ENCODE measurements at places on chromosomes 6 and 20.

- no peak for DNase-seq
These were observed 81.0 kb downstream of the AKAP7 start for GRCh38 chr6:131216246-131216645.

DNA sequence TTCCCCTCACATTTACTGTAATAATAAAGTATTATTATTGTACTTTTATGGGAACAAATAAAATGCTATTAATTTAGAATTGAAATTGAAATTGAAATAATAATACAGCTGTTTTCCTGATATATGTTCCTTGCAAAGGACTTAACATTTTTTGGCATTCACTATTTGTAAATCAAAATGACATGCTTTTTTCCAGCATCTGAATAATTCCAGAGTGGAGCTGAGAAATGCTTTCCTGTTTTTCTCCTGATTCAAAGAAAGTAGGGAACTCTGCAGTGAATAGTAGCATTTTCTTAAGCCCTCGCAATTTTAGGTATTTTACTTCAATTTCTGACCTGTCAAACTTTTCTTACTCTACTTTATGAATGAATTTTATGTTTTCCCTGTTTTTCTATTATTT lies 72.1 kb downstream of the PHACTR2 start:
- DNase-seq, result no peak

DNA sequence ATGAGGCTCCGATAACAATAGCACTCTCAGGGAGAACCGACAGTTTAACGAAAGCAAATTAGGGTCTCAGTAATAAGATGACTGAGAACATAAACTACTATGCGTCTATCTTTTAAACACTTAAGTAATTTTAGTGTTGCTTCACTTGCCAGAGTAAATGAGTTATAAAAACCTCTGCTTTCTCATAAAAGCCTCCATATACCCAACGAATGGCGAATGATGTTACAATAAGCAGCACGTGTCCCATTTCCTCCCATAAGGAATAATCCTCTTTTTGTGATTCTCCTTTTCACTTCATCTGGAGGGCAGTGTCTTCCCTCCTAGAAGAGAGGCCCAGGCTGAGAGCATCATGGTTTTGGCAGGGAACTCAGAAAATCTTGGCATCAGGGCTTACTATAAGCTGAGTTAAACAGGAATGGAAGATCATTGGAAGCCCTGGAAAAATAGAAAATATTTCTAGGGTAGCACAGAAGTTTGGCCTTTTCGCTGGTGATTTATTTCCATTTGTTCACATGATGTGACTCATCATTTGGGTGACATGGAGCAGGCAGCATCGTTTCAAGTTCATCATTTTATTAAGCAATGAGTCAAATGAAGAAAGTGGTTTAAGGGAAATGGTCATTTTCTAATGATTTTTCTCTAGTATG lies 255.4 kb downstream of the ATXN1 start:
- DNase-seq, result no peak

- DNase-seq, result no peak
These were observed 72.7 kb downstream of the FOXO3 start for GRCh38 chr6:108633436-108633835.

GRCh38 chr20:63942969-63943807 lies 13.0 kb downstream of the UCKL1 start:
- no peak for DNase-seq

DNA sequence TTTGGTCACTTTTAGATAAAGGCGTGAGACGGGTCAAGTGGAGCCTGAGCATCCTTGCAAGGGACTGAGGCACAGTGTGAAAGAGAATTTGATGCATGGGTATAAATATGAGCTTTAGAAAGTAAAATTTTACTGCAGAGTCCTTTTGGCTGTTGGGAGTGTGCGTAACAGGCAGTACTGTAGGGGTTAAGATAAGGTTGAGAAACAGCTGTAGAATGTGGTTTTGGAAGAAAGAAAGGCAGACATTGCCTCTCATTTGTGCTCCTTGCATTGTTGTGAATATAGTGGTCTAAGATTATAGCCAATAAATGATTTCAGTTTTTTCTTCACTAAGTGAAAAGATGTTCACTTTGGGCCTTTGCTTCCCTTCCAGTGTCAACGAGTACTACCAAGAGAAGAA lies 73.0 kb downstream of the RREB1 start:
- DNase-seq, result no peak

GRCh38 chr6:41581381-41581991 lies 35.3 kb downstream of the FOXP4 start:
- no peak for DNase-seq

GRCh38 chr6:170093658-170094596 lies 197.0 kb downstream of the DLL1 start:
- no peak for DNase-seq

- no peak for DNase-seq
These were observed 70.9 kb downstream of the JARID2 start for GRCh38 chr6:15316754-15317153.

DNA sequence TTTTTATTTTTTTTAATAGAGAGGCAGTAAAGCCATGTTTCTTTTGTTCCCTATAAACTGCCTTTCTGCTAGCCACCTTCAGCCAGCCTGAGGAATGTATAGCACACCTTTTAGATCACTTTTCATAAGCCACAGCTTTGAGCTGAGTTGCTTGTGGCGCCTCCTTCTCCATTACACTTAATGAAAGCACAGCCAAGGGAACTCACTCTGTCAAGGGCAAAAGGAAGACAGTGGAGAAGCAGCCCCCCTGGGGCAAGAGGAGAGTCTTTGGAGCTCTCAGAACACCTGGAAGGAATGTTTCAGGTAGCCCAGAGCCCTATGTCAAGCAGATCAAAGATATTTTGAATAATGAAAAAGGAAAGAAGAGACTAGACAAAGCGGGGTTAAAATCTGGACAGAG lies 235.1 kb downstream of the CLIC5 start:
- DNase-seq, result no peak

DNA sequence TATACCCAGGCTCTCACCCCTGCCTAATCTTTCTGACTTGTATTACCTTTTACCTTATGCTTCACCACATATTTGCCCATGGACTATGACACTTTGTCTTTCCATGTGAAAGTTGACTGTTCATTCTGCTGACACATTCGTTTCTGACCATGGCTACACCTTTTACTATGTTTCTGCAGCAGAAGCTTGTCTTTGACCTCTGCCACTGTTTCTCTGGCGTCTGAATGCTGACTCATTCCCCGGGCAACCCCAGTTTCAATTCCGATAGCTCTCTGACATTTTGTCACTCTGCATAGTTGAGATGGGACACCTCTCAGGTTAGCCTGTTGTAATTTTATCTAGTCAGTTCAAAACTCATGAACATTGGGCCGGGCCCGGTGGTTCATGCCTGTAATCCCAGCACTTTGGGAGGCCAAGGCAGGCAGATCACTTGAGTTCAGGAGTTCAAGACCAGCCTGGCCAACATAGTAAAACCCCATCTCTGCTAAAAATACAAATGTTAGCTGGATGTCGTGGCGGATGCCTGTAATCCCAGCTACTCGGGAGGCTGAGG lies 50.7 kb downstream of the SLC26A8 start:
- DNase-seq, result no peak

DNA sequence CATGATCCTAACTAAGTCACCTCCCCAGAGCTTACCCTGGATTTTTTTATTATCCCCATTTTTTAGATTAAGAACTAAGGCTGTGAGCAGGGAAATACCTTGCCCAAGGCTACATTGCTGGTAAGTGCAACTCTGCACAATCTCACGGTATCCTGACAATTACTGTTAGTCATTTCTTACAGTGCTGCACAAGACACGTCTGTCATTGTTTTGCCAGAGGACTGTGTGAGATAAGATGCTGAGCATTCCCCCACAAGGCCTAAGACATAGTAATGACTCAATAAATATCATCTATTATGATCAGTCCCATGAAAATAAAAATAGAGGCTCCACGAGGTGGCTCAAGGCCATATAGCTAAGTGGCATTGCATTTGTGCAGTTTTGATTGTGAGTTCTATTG lies 21.0 kb downstream of the PFDN4 start:
- no peak for DNase-seq

DNA sequence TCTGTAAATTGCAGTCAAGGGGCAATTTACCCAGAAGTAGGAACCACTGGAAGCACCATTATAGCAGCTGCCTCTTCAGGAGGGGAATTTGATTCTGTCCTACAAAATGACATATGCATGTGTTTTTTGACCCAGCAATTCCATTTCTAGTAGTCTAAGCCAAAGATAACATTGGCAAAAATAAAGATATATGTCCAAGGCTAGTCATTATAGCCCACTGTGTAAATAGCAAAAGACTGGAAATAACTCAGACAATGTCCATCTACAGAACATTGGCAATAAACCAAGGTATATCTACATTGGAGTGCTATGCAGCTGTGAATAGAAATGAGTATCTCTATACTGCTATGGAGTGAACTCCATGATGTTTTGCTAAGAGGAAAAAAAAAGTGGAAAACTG lies 12.5 kb upstream of the PANK2 start:
- DNase-seq, result no peak

- DNase-seq, result no peak
These were observed 98.4 kb upstream of the ADTRP start for GRCh38 chr6:11876934-11877433.

DNA sequence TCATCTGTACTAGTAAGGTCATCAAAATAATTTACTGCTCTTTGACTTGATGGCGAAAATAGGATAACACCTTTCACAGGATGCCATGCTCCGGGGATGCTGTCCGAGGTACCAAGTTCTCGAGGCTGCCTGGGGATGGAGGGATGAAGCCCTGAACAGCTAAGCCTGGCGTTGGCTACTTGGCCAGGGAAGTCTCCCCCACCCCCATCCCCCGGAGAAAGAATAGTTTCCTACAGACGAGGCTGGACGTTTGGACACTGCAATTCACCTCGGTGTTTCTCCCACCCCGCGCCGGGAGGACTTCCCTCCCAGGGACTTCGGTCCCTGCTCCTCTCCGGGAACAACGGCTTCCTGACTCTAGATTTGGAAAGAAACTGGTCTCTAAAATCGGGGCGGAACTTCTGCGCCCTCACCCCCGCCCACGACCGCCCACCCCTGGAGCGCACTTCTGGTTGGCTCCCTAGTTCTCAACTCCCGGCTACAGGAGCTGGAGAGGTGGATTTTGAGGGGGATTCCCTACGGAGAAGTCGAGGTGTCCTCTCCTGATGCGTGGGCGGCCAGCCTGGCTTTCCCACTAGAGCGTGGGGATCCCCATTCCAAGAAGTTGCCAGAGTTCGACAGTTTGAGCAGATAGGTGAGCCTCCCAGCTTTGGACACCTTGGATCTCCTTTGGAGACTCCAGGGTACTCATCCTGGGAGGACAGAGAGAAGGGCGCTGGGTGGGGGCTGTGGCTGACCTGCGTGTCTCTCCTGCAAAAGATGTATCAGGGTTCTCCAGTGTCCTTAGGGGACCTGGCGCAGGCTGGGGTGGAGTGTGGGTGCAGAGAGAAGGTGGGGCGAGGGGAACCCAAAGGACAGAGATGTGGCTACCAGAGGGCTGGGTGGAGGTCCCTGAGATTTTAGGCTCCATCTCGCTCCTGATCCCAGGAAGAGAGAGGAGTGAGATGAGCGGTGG lies 1.1 kb downstream of the PCSK2 start:
- no peak for DNase-seq
